ENCODE measurements at places on chromosomes 7 and 10. TPM values are rescaled to one million over a fixed set of nuclear protein-coding genes. Genes with fewer than 3 reads are reported as not detected.

The HECTD2 gene
- total RNA-seq = 5.5 TPM

The DLX5 gene
- not detected for total RNA-seq

The TMEM273 gene
- total RNA-seq = not detected

The CALHM1 gene
- not detected for total RNA-seq

The BMI1 gene
- 38.5 TPM for total RNA-seq

The UNC5B gene
- under 0.01 TPM for total RNA-seq

The DNAH11 gene
- total RNA-seq = not detected

The PLXDC2 gene
- 8.0 TPM for total RNA-seq

The ADAM12 gene
- total RNA-seq = 8.7 TPM

The LDB3 gene
- total RNA-seq = 1.0 TPM

The CPN1 gene
- total RNA-seq = 5.5 TPM

The MYOZ1 gene
- total RNA-seq = not detected

Measured in melanocyte of skin (primary cell).